Brain microvascular endothelial cell (primary cell): ENCODE measurements at places on chromosomes 5 and 9.

GRCh38 chr5:72451741-72452505 is 55.3 kb downstream of the ZNF366 start:
- DNase-seq: peak; percentile 84

DNA sequence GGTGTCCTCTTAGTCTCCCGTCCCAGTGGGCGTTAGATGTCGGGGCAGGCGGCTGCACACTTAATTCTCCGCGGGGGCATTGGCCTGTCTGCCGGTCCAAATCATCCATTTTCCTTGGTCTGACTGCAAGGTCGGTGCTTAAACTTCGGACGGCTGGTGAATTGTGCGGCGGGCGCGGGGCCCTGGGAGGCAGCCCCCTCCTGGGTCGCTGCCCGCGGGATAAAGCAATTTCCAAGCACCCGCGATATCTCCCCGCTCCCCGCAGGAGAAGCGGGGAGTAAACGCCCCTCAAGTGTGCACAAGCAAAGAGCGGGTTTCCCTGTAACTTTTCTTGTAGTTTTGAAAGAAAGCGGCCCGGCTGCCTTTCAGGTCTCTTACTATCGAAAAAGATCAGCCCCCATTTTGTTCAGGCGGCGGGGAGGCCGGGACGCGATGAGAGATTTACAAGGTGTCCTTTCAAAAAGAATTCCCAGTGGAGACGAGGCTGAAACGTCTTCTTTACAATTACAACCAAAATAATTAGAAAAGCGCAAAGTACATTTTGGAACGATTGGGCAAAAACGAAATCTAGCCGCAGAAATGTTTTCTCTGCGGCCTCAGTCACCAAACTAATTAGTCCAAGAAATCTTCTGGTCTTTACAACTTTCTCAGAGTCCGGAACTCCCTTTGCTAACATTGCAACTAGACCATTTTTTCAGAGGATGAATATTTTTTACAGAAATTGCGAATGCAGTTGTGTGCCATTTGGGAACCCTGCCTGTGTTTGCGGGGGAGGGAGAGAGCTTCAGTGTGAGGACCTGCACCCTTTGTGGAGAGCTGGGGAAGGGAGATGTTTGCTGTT is 1.8 kb downstream of the IRX1 start:
- DNase-seq: no peak

DNA sequence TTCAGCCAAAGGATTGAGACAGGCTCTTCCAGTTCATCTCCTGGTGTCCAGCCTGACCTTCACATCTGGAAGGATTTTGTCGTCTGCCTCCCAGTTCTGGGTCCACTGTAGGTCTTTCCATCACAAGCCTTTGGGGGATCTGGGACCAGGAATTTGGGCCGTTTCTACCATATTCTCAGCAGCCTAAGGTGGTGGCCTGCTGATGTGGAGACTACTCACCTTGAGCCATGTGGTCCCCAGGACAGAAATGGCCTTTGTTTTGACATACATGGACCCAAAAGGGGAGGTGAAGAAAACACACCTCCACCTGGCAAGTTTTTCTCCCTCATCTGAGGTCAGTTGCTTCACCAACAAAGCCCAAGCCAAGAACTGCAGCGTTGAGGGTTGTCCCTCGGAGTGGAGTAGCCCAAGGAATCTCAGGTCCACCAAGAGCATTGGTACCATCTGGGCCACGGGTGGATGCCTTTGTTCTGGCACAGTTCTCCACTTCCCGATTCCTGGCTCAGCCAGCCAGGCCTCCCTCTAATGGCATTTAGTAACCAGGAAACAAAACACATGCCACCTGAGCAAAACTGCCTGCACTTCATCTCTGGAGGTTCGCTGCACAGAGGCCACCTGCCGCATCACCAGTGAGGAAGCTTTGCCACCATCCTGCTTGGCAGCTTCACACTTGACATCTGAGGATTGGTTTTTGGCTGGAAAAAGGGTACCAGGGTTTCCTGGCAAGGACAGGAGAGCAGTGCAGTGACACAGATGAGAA is 24.7 kb downstream of the AMBP start:
- no peak for DNase-seq

- DNase-seq: no peak
These were observed 114.2 kb upstream of the FST start for GRCh38 chr5:53366245-53366644.

DNA sequence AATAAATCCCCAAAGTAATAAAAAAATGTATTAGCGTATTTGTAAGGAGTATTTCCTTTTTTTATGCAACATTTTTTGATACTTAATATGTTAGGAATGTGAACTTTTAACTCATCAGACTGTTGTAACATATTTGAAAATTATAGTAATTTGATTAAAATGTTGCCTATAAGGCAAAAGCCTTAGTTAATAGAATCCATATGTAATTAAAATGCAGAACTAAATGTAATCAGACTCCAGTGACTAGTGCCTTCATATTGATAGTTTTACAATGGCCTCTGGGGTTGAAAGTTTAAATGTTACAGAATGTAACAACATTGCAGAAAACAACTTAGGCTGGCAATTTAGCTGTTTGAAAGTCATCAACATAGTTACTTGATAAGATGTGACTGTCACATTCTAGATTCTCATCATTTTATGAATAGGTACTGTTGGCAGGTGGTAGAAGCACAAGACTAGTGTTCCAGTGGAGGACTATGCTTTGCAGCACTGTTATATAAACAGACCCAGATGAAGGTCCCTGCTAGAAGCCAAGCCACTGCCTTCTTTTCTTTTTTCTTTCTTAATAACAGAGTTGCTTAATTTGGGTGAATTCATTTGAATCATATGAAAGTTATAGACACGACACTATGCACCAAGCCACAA is 382.9 kb downstream of the CCDC171 start:
- no peak for DNase-seq

DNA sequence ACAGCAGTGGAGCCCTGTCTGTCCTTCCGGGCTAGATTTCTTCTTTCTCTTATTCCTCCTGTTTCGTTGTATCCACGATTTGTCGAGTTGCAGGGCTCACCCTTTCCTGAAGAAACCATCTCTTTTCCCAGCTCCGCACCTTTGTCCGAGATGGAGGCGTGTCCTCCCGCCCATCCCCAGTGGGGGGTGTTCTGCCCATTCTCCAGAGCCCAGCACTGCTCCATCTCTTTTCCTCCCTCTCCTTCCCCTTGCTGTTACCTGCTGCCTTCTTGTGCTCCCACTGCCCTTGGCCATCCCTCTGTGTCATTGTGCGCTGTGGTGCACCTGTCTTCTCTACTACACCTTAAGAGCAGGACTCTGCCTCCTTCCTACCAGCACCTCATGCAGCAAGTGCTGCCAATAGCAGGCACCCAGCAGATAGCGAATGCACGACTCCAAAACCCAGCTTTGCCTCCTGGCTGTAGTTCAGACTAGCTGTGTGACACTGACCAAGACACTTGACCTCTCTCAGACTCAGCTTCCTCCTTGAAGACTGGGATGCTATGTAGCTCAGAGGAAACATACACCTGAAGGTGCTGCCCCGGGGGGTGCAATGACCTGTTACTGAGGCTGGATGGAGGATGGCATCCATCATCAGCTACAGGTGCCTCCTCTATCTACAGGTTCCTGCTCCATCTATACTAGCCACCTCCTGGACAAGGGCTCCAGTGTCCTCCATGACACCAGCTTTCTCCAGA is 8.9 kb downstream of the OR13J1 start:
- no peak for DNase-seq

- DNase-seq: no peak
These were observed 59.1 kb upstream of the FBXW11 start for GRCh38 chr5:172065431-172066065.

GRCh38 chr9:97307091-97307490 is 368 bp upstream of the CCDC180 start:
- peak; percentile 83 for DNase-seq

- DNase-seq: no peak
These were observed 77.2 kb downstream of the TSPAN17 start for GRCh38 chr5:176724472-176724871.

GRCh38 chr5:74976651-74977050 is 75.7 kb downstream of the GCNT4 start:
- no peak for DNase-seq

- no peak for DNase-seq
These were observed 56.7 kb upstream of the SLC25A51 start for GRCh38 chr9:37960631-37961030.

GRCh38 chr5:174148721-174149120 is 103.2 kb downstream of the NSG2 start:
- no peak for DNase-seq

DNA sequence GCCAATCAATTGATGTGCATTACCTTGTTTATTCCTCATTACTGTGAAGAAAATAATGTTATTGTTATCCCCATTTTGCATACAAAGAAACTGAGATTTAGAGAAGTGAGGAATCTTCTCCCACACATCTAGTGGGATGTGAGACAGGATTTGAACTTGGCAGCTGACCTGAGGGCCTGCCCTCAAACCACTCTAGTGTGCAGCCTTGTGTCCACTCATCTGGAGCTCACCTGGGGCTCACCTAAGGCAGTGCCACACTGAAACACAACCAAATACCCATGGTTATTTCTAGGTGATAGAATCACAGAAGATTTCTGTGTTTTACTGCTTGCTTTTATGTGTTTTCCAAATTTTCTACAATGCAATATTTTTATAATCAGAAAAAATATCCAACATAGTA is 94.7 kb upstream of the SAP30L start:
- DNase-seq: no peak

DNA sequence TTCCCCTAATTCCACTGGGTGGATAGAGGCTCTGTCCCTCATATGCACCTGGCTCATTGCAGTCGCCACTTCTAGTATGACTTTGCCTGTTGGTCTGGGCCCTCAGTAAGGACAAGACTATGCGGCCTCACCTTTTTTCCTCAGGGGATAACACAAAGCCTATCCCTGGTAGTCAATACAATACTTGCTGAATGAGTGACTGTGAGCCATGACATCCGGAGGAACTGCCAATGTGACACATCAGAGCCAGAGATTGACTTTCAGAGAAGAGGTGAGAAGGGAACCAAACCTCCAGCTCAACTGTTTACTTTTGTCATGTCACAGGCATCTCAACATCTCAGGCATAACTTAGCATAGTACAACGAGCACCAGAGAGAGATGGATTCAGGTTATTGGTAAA is 371.3 kb downstream of the DMRT2 start:
- no peak for DNase-seq

GRCh38 chr5:161190086-161190485 is 338.1 kb upstream of the ATP10B start:
- DNase-seq: no peak

- DNase-seq: no peak
These were observed 106.9 kb downstream of the PAPPA start for GRCh38 chr9:116260531-116260930.

GRCh38 chr5:18882154-18882553 is 1105.8 kb downstream of the CDH18 start:
- no peak for DNase-seq

GRCh38 chr5:178340187-178340586 is 107.6 kb upstream of the PHYKPL start:
- DNase-seq: no peak

- no peak for DNase-seq
These were observed 1.7 kb downstream of the RACK1 start for GRCh38 chr5:181242031-181242451.

DNA sequence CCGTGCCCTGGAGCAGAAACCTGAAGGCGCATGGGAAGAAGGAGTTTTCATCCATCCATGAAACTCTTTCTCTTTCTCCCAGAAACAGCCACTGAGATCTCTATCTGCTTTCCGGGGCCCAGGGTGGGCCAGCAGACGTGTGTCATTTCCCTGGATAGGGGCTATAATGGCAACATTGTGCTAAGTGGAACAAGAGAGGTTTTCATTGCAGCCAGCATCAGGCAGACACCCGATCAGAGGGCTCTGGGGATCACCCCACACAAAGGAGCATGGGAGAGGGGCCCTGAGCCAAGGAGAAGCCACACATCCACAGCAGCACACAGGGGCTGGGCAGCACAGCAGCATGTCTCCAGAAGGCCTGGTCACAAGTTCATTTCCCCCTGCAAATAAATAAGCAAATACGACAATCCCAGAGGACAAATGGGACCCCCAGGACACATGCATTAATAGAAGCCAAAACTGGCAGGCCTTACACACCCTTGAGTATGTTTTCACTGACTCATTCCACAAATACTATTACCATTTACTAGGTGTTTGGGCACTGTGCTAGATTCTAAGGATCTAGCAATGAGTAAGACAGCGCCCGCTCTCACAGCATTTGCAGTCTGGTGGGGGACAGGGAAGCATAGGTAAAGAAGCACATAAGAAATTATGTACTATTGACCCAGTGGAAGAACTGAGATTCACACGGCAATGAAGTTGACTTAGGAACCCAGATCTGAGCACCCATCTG is 4.3 kb upstream of the AFAP1L1 start:
- no peak for DNase-seq

DNA sequence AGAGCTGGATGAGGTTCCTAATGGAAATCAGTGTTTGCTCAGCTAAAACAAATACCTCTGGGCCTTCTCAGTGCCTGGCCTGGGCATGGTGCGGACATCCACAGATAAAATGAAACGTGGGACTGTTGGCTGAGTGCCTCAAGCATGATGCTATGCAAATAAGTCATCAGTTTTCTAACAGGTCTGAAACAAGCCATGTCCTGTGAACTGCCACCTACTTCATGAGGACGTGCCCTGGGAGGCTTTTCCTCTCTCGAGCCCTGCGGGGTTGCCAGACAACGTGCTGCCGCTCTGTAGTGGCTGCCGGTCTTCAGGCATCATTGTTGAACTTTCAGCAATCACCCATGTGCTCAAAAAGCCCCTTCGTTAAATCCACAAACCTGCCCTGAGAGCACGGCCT is 240.4 kb upstream of the IRX2 start:
- DNase-seq: no peak

DNA sequence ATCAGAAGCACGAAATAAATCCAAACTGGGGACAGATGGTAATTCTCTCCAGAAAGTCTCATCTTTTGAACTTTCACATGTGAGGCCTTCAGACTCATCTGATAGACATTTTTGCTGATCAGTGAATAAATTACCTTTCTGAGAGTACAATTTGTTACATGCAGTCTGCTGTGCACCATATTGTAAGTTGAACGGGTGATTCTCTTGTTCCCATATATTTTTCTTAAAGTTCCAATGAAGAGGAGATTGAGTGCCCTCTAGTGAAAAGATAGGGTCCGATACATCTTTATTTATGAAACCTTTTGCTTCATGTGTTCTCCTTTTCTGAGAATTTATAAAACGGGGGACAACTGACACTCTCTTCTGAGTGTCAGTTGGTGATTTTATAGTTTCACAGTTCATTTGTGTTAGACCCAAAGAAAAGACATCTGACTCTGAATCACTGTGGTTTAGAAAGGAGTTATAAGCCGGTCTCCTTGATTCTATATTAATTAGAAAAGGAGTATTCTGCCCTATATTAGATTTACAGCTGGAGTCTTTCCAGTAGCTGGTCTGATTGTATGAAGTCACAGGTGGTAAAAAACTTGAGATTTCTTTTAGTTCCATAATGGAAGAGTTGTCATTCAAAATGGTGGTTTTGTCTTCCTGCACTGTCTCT is 30.4 kb downstream of the GNG10 start:
- DNase-seq: no peak

DNA sequence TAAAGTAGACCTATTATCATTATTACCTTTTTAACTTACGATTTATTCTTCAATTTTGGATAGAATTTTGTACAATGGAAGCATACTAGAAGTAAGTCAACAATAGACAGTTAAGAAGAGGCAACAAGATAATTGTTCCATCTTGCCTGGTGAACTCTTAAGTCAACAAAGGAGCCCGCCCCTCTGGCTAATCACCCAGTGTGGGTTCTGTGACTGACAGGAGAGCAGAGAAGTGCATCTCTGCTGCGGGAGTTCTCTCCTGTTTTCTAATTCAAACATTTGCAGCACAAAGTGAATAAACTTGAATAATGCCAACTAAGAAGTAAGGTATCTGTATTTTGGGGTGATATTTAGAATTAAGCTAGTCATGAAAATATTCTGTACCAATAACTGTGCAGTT is 6.7 kb upstream of the ISL1 start:
- DNase-seq: no peak
